ENCODE measurements at places on chromosomes 1 and 21.
A peak's percentile ranks its signal among the peaks of the same experiment; 100 is the strongest.

DNA sequence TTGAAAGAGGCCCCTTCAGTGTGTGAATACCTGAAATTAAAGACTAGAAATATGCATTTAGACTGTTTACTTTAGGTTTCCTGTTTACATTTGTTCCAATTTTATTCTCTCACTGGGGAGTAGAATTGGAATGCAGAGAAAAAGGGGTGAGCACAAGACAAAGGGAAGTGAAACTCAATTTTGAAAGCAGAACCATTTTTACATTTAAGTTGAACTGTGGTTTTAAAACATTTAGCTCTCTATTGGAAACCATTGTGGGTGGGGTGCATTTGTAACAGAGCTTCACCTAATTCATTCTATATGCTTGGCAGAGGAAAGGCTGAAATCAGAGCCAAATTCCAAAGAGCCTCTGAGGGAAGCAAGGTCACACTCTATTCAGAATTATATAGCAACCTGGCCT, 235.3 kb upstream of the C1orf105 start:
- DNase-seq: peak; percentile 60

DNA sequence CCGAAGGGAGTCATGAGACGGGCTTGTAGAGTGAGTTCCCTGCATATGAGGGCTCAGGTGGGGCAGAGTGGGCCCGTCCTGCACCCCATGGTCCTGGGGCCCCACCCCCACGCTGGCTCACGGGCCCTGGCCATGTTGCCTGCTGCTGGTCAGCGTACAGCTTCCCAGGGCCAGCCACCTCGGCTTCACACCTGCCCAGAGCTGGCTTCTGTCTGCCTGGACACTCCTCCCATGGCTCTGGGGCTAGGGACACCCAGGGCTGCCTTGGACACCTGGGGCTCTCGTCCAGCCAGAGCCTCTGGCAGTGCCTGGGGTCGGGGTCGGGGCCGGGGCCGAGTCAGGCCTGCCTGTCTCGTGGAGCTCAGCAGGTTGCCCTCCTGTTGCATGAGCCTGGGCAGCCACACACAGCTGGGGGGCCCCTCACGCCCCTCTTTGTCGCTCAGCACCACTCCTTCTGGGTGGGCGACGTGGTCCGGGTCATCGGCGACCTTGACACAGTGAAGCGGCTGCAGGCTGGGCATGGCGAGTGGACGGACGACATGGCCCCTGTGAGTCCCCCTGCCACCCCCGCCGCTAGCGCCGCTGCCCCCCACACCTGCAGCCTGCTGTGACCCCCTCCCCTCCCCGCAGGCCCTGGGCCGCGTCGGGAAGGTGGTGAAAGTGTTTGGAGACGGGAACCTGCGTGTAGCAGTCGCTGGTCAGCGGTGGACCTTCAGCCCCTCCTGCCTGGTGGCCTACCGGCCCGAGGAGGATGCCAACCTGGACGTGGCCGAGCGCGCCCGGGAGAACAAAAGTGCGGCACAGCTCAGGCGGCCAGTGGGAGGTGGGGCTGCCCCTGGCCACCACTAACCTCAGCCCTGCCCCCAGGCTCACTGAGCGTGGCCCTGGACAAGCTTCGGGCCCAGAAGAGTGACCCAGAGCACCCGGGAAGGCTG, 5.5 kb upstream of the MMP23B start:
- no peak for DNase-seq

DNA sequence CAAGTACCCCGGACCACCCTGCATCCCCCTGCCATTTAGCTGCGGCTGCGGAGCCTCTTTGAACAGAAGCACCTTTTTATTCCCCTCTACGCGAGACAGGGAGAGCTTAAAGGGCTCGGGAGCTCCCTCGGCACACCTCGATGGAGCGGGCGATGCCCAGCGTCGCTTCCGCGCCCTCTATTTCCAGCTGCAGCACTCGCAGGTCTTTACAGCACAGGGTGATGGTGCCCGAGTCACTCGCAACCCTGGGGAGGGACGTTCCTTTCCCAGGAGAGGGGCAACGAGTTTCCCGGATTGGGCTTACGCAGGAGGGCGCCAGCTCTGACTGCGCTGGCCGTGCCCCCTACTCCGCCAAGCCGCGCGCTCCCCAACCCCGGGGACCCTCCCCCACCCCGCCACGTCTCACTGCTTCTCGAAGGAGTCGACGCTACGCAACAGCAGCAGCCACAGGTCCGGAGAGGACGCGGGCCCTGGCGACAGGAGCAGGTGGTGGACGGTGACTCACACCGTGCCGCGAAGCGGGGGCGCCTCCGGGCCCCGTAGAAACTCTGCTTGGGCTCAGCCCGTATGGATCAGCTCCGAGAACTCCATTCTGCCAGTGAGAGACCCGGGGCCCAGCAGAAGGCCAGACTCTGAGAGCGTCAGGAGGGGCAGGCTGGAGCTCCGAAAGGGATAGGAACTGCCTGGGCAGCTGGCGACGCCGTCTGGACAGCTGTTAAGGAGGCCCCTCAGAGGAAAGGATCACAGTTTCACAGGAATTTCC, 5.8 kb upstream of the FAM167B start:
- peak; percentile 63 for DNase-seq

DNA sequence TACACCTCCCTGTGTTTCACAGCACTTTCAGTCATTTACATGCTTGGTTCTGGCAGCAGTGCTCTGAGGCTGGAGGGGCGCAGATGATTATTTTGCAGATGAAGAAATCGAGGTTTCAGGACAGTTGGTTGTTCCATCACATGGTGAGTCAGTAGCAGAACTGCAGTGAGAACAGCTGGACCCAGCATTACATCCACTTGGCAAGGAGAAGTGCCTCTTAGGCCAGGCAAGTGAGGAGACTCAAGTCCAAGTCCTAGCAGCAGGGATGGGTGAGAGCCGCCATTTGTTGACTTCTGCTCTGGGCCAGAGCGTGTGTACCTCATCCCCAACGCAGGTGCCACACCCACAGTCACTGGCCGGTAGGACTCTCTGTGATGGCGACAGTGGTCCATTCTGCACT, 26.8 kb upstream of the EPHA8 start:
- no peak for DNase-seq

- DNase-seq: no peak
Measured at GRCh38 chr1:183905508-183906113, 100.7 kb downstream of the RGL1 start.

- DNase-seq: no peak
Measured at GRCh38 chr1:109497449-109498160, 3.7 kb downstream of the CYB561D1 start.

DNA sequence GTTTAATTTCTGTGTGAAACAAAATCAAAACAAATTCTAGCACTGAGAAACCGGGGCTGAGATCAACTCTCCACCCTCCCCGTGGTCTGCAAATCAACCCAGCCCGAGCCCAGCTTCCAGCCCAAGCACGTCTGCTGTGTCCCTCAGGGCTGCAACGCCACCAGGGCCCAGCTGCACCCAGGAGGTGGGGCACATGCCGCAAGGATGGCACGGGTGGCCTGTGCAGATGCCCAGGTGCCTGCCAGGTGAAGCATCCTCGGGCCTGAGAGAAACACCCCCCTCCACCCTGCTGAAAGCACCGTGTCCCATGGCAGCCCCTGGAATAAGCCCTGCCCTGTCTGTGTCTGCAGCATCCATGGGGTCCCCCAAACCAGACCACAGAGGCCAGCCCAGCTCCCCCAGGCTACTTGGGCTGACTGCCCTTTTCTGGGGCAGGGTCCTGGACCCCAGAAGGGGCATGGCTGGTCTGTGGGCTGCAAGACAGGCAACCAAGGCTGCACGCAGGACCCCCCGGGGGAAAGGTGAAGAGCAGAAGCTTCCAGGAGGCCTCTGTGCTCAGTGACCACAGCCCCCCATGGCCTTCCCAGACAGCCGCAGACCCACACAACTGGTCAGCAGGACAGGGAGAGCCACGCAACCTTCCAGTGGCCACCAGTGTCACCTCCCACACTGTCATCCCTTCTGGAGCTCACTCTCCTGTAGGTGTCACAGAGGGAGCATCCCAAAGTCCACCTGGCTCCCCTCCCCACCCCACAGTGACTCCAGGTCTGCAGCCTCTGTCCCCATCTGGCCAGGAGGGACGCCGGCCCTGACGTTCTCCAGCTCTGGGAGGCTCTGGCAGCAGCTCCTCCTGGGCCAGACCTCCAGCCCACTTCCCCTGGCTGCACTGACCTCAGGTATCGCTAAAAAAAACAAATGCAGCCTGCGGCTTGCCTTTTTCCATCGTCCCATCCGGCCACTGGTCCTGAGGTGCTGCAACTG, 7.7 kb downstream of the WNT9A start:
- peak; percentile 36 for DNase-seq

GRCh38 chr1:164821648-164822047, 262.7 kb downstream of the PBX1 start:
- DNase-seq: no peak

DNA sequence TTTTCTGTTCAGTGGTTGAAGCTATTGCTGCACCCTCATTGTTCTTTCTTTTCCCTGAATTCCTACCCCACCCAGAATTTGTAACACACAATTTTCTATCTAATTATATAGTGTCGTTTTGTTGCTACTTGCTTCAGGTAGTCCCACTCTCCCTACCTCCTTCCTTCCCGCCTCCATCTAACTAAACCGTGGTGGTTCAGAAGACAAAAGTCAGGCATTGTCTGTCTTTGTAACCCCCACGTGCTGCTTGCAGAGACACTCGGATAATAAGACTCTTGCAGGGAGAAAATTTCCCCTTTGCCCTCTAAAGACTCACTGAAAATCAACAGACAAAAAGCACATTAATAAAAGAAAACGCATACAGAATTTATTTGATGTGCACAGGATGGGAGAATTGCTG, 46.2 kb upstream of the BTG3 start:
- DNase-seq: no peak

DNA sequence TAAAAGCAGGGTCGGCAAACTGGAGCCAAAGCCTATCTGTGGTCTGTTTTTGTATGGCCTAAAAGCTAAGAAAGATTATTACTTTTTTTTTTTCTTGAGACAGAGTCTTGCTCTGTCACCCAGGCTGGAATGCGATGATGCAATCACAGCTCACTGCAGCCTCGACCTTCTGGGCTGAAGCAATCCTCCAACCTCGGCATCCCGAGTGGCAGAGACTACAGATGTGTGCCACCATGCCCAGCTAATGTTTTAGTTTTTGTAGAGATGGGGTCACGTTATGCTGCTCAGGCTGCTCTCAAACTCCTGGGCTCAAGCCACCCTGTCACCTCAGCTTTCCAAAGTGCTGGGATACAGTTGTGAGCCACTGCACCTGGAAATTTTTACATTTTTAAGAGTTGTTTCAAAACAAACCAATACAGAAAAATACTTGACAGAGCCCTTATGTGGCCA, 6.5 kb upstream of the GLRX2 start:
- DNase-seq: peak; percentile 79

- DNase-seq: no peak
Measured at GRCh38 chr1:194052514-194053338, 866.3 kb upstream of the B3GALT2 start.

DNA sequence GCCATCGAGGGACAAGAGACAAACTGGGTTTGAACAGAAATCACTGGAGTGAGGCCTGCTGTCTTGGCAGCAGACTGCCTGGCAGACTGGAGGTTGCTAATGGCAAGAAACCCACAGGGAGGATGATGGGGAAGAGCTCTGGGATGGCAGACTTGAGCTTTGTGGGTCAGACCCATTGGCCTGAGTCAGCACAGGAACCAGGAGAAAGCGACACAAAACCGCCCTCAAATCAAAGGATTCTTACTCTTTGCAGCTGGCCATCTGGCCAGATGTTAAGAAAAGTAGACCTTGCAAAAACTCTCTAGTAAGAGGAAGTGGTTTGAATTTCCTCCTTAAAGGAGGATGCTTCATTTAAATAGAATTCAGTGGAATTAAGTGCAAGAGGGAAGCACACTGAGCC, 195.2 kb upstream of the JUN start:
- DNase-seq: no peak

GRCh38 chr1:110617589-110617988, 11.4 kb upstream of the KCNA2 start:
- no peak for DNase-seq

DNA sequence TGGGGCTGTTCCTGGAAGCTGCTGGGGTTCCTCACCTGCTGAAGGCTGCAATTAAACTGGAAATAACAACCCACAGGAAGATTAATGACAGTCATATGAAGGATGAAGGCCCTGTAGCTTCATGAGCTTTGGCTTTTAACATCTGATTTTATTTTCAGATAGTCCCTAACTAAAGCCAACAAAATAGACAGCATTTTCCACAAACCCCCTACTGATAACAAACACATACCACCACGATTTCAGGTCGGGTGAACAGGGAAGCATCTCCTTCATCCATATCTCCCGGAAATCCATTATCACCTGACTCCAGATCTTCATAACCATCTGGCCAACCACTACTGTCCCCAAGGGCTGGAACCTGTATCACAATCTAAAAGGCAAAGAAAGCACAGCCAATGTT, 169.6 kb downstream of the TGFBR3 start:
- no peak for DNase-seq

DNA sequence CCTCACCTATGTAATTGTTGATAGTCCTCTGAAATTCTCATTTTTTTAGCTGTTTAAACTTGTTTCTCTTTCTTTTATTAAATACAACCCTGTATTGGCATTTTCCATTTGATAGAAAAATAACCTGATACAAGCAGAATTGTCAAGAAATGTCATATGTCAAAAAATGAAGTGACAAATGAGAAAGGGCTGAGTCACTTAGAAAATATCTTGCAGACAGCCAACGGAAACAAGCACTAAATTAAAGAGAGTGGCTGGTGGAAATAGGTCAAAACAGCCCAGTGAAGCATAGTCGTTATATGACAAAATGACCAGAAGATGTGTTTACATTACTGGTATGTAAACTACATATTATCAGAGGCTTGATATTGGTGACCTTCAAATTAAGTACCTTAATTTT, 484.4 kb downstream of the PLA2G4A start:
- DNase-seq: no peak

- DNase-seq: peak; percentile 91
Measured at GRCh38 chr1:243718893-243719292, 131.2 kb downstream of the AKT3 start.

GRCh38 chr1:29357452-29357851, 121.1 kb downstream of the PTPRU start:
- DNase-seq: no peak

GRCh38 chr1:153404086-153404635, 12.2 kb upstream of the S100A7A start:
- DNase-seq: no peak

- no peak for DNase-seq
Measured at GRCh38 chr1:105838071-105838470, 1218.4 kb upstream of the PRMT6 start.

- DNase-seq: peak; percentile 7
Measured at GRCh38 chr1:208791456-208791855, 547.3 kb upstream of the PLXNA2 start.

- no peak for DNase-seq
Measured at GRCh38 chr1:162365284-162366020, 11.2 kb downstream of the SPATA46 start.

Measured in SJSA1 (cell line).